T-cell (primary cell): ENCODE measurements at places on chromosomes 3 and 15. TPM values are rescaled to one million over a fixed set of nuclear protein-coding genes. Genes with fewer than 3 reads are reported as not detected.

DNA sequence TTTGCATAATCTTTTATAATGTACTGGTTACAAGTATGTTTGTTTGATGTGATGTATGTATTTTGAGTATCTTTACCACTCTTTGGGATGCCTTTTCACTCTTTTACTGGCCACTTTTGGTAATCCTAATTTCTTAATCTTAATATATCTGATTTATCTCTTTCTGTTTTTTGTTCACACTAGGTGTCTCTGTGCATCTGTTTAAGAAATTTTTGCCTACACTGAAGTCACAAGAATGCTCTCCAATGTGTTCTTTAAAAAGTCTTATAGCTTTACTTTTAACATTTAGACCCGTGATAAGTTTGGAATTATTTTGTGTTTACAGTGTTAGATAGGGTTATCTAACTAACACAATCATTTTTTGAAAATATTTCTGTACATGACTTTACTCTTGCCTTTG, 659.1 kb downstream of the SI start:
- no peaks in the 10 kb centered on the region for H3K27me3 ChIP-seq
- DNase-seq: no peak
- no peaks in the 10 kb centered on the region for H3K4me1 ChIP-seq
- no peak overlapping the region for H3K27ac ChIP-seq
- no peak overlapping the region for H3K4me3 ChIP-seq

DNA sequence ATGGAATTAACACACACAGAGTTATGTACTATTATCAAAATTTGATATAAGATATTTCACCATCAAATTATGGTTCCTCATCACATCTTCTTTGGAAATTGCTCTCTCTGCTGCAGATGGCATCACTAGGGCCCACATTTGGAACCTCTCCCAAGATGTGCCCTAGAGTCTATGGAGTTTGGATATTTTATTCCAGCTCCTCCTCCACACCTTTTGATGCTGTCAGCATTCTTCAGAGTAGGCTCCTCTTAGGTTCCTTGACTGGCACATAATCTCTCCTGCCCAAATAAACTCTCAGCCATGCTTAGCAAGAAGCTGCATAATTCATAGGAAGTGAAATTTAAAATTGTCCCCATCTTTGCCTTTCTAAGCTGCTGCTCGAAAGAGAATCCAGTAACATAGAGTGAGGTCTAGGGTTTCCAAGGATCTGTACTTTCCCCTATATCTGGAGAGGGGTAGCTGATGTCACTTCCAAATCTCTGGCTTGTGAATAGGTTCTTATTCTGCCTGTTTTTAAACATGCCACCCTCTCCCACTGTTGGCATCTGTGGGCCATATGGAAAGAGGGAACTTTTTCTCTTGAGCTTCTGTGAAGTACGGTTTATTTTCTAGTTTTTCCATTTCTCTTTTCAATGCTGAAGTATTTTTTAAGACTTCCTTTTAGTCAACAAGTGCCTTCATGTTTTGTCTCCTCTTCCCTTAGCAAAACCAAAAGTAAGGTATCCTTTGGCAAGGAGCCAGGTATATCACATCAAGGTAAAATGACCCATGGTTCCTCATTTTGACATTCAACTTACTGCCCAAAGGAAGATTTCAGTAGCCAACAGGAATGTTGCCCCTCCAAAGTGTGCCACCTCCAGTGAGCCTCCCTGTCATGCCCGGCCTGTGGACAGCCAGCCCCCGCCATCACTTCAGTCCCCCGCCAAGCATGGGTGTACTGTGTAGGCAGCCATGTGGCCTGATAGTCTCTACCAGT, 75.3 kb upstream of the C2CD4B start:
- H3K4me1 ChIP-seq: no peaks in the 10 kb centered on the region
- no peak overlapping the region for H3K4me3 ChIP-seq
- no peaks in the 10 kb centered on the region for H3K36me3 ChIP-seq
- H3K27me3 ChIP-seq: peaks cover 2% of the 10 kb centered on the region
- no peak for DNase-seq

DNA sequence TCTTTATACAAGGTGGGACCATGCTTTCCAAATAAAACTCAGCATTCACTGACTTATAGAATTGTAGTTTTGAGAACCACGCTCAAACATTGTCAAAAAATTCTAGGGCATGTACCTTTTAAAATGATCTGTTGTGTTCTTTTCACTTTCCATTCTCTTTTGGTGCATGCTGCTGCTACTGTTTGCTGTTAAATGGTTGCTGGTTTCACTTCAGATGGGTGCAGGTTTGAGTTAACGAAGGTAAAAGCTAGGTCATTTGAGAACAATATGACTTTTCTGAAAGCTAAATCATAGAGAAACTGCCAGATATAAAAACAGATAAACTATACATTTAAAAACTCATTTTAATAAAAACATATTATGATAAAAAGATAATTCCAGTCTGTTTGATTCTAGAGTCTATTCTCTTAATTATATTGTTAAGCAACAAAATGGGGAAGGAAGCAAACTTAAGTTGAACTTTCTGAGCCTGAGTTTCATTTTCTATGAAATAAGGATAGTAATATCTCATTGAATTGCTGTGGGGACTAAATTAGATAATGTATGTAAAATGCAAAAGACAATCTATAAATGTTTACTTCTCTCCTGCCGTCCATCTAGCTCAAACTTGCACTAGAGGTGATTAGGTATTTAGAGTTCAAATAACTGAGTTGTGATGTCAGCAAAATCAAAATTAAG, 82.4 kb downstream of the OXSM start:
- H3K4me3 ChIP-seq: no peak overlapping the region
- no peak overlapping the region for H3K27ac ChIP-seq
- no peaks in the 10 kb centered on the region for H3K4me1 ChIP-seq
- DNase-seq: no peak

DNA sequence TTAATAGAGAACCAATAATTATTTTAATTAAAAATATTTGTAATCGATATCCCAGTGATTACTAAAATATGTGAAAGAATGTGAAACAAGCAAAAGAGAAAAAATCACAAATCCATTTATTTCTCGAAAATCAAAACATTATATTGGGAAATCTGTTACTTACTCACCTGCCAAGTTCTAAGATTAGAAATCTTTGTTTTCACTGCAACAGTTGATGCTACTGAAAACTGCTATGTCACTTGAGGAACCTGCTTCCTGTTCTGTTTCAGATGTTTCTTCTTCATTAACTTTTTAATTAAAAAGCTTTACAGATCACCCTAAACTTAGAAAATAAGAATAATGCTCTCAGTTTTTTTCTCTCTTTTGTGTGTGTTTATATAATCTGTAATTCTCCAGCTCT, 13.7 kb upstream of the DPH6 start:
- no peaks in the 10 kb centered on the region for H3K36me3 ChIP-seq
- no peak overlapping the region for H3K4me3 ChIP-seq
- H3K4me1 ChIP-seq: no peaks in the 10 kb centered on the region
- no peak overlapping the region for H3K27ac ChIP-seq
- no peaks in the 10 kb centered on the region for H3K27me3 ChIP-seq
- no peak for DNase-seq

GRCh38 chr3:101602731-101603130, 28.8 kb downstream of the PCNP start:
- H3K27me3 ChIP-seq: no peaks in the 10 kb centered on the region
- no peaks in the 10 kb centered on the region for H3K4me1 ChIP-seq
- H3K4me3 ChIP-seq: no peak overlapping the region

GRCh38 chr3:88996691-88997090, 110.7 kb upstream of the EPHA3 start:
- H3K27ac ChIP-seq: no peak overlapping the region
- no peaks in the 10 kb centered on the region for H3K27me3 ChIP-seq
- DNase-seq: no peak
- no peaks in the 10 kb centered on the region for H3K36me3 ChIP-seq
- H3K4me3 ChIP-seq: no peak overlapping the region
- H3K4me1 ChIP-seq: no peaks in the 10 kb centered on the region

- H3K4me1 ChIP-seq: peaks cover 12% of the 10 kb centered on the region
- H3K27ac ChIP-seq: no peak overlapping the region
- DNase-seq: no peak
- H3K4me3 ChIP-seq: no peak overlapping the region
Observed at GRCh38 chr3:71258116-71258515, 325.4 kb downstream of the FOXP1 start.

DNA sequence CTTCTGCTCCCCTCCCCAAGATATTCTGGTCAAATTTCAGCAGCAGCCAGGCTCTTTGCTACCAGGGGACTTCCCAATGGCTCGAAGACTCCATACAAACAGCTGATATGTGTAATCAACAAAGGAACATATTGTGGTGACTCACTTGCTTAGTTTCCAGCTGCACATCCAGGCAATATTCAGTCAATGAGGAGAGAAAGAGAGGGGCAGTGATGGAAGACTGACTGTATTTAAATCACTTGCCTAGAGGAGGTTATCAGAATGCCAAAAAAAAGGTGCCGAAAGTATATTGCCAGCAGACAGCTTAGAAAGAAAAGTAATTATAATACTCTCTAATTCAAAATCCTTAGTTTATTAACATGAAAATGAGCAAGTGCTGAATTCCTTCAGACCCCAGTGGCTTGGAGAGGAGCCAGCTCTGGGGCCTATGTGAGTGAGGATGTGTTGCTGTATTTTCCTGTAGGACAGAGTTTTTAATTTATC, 236.5 kb downstream of the LRTM1 start:
- no peaks in the 10 kb centered on the region for H3K4me1 ChIP-seq
- no peaks in the 10 kb centered on the region for H3K36me3 ChIP-seq
- DNase-seq: no peak
- no peak overlapping the region for H3K4me3 ChIP-seq
- H3K27me3 ChIP-seq: no peaks in the 10 kb centered on the region

GRCh38 chr3:159080821-159081220, 279.0 kb downstream of the MFSD1 start:
- no peak overlapping the region for H3K4me3 ChIP-seq
- no peaks in the 10 kb centered on the region for H3K4me1 ChIP-seq

DNA sequence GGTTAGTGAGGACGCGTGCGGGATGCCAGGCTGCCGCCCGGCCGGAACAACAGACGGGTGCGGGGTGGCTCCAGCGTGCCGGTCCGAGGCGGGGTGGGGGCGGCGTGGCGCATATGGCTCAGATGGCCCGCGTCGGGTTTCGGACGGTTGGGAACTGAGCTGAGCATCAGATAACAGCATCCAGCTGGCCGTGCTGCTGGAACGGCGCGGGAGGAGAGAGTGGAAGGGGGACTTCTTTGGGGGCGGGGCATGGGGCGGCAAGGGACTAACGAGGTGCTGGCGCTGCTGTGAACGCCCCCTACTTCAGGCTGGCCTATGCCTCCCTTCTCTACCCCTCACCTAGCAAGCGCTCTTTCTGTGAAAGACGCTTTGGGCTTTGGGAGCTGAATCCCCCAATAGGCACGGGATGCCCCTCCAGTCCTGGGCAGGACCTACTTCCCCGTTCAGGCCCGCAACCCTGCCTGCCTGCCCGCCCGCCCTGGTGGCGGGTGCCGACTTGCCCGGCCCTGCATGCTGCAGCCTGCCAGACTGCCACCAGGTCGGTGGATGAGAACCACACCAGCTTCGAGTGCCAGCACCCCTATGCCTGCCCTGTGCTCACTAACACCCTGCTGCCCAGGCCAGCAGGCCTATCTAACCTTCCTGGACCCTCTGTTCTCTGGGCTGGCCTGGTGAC, 542 bp downstream of the INKA1 start:
- H3K27me3 ChIP-seq: no peaks in the 10 kb centered on the region
- H3K36me3 ChIP-seq: peaks cover 9% of the 10 kb centered on the region
- DNase-seq: peak; percentile 60
- H3K27ac ChIP-seq: no peak overlapping the region
- peaks cover 61% of the 10 kb centered on the region for H3K4me1 ChIP-seq

DNA sequence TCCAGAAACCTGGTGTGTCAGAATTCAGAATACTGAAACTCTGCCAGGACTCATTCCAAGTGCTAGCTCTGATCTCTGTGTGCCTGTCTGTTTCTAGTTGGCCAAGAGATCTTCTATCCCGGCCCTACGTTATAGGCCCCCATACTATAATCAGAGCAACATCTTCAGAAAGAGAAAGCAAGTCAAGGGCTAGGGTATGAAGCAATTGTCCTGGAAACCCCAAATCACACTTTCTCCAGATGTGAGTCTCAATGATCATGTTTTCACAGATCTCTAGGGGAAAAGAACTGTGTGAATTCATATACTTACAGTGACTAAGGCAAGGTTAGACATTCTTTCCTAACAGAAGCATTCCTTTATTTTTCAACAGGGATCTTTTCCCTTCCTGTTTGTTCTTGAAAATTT, 309.7 kb downstream of the SLC9A9 start:
- H3K4me1 ChIP-seq: no peaks in the 10 kb centered on the region

DNA sequence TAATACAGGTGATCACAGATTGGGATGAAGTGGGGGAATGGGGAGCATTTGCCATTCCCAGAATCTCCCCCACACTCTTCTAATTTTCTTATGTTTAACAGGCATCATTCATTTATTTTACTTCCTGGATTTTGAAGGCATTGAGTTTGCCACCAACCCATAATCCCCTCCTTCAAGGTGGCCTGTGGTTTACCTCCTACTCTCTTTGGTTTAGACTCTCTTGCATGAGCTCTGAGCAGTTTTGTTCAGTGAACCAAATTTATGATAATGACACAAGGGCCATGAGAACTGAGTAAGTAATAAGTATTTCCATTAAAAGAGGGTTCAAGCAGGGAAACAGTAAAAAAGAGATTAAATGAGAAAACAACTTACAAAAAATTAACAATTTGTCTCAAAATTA, 703.1 kb upstream of the CFAP20DC start:
- no peaks in the 10 kb centered on the region for H3K27me3 ChIP-seq
- H3K4me1 ChIP-seq: peaks cover 8% of the 10 kb centered on the region

GRCh38 chr3:123635217-123635616, 50.4 kb upstream of the HACD2 start:
- no peaks in the 10 kb centered on the region for H3K4me1 ChIP-seq
- no peaks in the 10 kb centered on the region for H3K36me3 ChIP-seq
- no peak overlapping the region for H3K27ac ChIP-seq
- no peaks in the 10 kb centered on the region for H3K27me3 ChIP-seq
- no peak for DNase-seq

- peaks cover 15% of the 10 kb centered on the region for H3K4me1 ChIP-seq
- H3K27me3 ChIP-seq: no peaks in the 10 kb centered on the region
- H3K27ac ChIP-seq: peak overlapping the region; percentile 88
- H3K36me3 ChIP-seq: no peaks in the 10 kb centered on the region
- no peak for DNase-seq
Observed at GRCh38 chr15:85331655-85332285, 48.6 kb upstream of the AKAP13 start.

Gene IRAK2
- total RNA-seq: 5.0 TPM

Gene ERICH6
- total RNA-seq: 0.26 TPM

Gene FAM81A
- not detected for total RNA-seq

Gene GOLGA8K
- not detected for total RNA-seq

Gene STAC
- total RNA-seq: 0.10 TPM

Gene KIF15
- total RNA-seq: 0.82 TPM

Gene MYO5C
- total RNA-seq: 0.38 TPM
